ENCODE measurements at places on chromosomes 5 and 9. TPM values are rescaled to one million over a fixed set of nuclear protein-coding genes. Genes with fewer than 3 reads are reported as not detected.

The IL5 gene
- not detected for total RNA-seq

The PCDHGA3 gene
- 0.39 TPM for total RNA-seq

The RASA1 gene
- total RNA-seq: 33.8 TPM

The SGCD gene
- 0.04 TPM for total RNA-seq

The PAX5 gene
- 0.43 TPM for total RNA-seq

The SV2C gene
- 0.24 TPM for total RNA-seq

DNA sequence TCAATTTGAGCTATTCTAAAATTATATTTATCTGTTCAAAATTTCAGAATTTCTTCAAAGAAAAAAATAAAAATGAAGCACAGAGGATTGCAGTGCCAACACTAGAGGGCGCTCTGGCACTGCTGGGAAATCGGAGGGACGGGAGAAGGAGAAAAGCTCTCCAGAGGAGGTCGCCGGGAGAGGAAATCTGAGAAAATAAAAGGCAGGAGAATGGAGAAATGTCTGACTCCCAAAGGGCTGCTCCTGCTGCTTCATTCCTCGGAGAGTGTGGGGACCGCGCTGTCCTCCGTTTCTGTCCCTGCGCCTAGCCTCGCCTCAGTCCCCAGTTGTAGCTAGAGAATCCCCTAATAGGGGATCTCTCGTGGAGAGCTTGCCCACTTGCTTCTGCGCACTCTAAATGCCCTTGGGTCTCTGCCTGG is 40.0 kb upstream of the ARSB start:
- peak; percentile 78 for DNase-seq

- peak; percentile 54 for DNase-seq
Measured at GRCh38 chr5:122500245-122501088, 188.4 kb downstream of the SNCAIP start.

DNA sequence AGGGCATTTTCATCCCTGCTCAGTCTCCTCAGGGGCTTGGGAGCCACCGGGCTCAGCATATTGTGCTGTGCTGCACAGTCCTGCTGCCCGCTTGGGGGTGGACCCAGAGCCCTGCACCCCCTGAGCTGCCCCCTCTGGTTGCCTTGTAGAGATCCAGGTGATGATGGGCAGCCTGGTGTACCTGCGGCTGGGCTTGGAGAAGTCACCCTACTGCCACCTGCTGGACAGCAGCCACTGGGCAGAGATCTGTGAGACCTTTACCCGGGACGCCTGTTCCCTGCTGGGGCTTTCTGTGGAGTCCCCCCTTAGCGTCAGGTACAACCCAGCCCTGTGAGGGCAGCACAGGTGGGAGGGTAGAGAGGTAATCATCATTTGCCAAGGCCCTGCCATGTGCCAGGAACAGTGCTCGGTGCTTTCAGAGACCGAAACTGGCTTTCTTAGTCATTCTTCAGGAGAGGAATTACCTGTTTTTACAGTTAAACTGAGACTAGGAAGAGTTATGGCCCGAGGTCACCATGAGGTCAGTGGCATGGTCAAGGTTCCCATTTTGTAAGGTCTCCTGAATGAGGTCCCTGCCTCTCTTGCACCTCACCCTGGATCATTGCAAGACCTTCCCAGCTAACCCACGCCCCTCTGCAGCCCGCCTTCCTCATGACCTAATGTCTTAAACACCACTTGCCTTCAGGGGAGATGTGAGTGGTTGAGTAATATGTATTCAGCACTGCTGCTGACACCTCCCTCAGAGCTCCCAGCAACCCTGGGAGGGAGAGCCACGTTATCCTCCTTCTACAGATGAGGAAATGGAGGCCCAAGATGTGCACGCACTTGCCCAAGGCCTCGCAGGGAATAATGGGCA is 7.5 kb downstream of the NHP2 start:
- peak; percentile 71 for DNase-seq

DNA sequence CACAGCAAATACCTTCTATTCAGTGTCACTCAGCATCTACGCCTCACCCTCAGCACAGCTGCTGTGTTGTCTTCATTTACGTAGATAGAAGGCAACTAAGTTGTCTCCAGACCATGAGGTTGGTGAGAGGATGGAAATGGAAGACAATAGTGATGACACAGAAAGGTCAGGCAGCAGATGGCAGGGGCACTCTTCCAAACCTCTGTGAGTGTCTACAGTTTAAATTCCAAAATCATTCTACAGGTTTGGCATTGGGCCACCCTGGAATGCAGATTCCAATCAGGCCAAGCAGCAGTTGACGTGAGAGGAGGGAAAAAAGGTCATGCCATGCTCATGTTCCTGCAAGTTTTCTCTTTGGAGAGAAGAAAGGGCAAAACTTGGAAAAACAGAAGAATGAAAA is 68.7 kb upstream of the ADAMTSL1 start:
- DNase-seq: no peak

GRCh38 chr5:152649609-152650008 is 244.5 kb upstream of the NMUR2 start:
- no peak for DNase-seq

DNA sequence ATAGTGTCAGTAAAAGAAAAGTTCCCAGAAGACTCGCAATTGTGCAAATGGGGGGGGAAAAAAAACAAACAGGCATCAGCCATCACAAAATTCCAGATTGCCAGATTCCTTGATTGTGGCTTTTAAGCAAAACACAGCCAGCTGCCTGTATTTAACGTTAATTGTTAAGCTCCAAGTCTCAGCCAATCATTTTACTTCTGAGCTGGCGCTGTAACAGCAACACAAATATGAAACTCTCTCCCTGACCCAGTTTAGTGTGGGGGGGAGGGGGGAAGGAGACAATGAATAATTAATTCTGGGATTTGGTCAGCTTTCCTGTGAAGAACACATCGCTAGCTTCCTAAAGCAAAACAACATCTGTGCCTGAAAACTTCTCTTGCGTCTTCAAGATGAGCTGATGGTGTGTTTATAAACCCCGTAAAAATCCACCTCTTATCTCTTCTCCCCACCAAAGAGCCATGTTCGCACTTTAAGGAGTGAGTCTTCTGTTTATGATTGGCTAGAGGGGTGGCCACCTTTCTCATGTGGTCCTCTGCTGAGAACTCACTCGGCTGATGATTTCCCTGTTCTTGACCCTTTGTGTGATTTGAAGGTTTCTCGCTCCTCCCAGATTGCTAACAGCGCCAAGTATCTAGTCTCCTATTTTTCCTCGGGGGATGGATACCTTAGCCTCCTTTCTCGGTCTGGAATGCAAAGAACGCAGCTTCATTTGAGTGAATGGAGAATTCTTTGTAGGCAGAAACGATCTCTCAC is 160.2 kb upstream of the DAPK1 start:
- no peak for DNase-seq

DNA sequence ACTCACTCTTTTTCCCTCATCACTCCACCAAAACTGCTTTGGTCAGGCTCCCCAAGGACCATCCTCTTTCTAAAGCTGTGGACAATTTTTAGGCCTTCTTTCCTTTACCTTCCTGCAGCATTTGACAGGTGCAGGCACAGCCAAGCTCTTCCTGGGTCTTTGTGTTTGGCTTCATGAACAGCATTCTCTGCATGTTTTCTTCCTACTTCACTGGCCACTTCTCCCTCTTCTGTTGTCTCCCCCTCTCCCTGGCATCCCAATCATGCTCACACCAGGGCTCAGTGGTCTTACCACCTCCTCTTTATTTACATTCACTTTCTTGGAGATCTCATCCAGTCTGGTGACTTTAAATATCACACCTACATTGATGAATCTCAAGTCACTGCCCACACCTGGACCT is 51.1 kb downstream of the CTNND2 start:
- DNase-seq: no peak

Measured in H1 (cell line).